ENCODE measurements at places on chromosomes 7 and 10.

DNA sequence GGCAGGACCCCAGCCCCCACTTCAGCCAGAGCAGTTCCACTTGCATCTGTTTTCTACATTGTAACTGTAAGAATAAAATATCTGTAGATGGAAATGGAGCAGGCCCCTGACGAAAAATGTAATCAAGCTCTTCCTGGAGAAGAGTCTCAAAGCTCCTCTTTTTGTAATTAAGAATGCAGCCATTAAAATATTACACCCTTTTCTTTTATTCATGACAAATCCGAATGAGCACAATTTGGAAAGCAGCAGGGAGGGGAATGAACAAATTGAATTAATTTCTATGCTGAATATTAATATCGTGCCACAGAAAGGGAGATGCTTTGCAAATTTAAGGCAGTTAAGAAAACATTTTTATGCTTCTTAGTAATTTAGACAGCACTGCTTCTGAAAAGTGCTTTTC lies 24.8 kb upstream of the CAPZA2 start:
- no peak for DNase-seq

DNA sequence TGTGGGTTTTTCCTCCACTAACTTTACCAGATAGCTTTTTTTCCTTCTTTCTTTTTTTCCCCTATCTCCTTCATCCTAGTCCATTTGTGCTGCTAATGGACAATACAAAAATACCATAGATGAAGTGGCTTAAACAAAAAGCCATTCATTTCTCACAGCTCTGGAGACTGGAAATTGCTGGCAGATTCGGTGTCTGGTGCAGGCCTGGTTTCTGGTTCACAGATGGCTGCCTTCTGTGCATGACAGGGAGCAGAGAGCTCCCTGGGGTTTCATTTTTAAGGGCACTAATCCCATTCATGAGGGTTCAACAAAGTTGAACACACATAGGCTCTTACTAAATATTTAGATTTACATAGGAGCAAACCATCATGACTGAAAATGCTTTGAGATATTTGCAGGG lies 467.4 kb downstream of the TYW1 start:
- DNase-seq: no peak

- no peak for DNase-seq
Measured at GRCh38 chr7:159121068-159121467, 23.6 kb downstream of the VIPR2 start.

GRCh38 chr7:125090596-125090995 lies 161.0 kb upstream of the POT1 start:
- no peak for DNase-seq

DNA sequence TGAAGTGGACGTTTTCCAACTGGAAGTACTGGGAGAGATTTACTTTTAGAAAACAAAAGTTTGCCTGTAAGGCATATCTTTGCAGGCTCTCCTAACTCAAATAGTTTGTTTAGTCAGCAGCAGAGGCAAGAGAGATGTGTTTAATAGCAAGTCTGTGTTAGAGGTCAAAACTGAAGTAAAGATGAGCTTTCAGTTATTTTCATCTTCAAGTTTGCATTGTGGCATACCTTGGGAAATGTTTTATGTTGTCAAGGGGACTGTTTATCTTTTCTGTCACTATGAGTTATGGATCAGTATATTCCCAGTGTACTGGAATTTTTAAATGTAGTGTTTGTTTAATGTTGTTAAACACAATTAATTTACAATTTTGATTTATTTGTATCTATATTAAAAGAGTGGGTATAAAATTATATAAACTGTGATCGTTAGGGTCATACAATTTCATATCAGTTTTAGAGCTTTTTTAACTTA lies 169.7 kb upstream of the PPP1R3A start:
- no peak for DNase-seq

DNA sequence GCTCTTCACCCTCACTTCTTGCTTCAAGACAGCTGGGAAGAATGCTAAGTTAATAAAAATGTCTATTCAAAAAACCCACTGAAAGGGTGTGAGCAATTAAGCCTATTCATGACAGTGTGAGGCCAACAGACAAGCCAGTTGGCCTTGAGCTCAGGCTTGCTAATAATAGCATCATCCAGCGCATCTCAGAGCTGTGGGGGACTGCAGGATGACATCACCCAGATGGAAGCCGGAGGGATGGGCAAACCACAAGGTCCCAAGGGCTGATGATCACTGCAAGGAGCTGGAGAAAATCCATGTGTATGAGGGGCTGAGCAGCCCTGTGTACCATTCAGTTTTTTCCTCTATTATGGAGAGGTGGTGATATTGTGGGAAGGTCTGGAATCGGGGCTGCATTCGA lies 770.4 kb downstream of the TNS3 start:
- DNase-seq: peak; percentile 94

DNA sequence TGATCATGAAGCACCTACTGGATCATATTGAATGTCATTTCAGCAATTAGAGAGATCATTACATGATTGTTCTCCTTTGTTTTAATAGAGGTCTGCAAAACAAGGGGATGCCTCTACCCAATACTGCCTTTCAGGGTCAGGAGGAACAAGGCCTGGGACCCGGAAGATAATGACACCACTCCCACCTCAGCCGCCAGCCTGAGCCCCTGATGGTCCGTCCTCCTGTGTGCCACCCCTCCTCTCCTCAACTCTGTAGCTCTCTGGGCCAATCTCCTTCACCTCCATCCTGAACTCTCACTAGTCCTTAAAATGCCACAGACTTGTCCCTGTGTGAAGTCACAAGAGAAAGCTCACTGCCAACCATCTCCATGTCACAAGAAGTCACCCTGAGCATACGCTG lies 38.0 kb downstream of the KCNMA1 start:
- no peak for DNase-seq

DNA sequence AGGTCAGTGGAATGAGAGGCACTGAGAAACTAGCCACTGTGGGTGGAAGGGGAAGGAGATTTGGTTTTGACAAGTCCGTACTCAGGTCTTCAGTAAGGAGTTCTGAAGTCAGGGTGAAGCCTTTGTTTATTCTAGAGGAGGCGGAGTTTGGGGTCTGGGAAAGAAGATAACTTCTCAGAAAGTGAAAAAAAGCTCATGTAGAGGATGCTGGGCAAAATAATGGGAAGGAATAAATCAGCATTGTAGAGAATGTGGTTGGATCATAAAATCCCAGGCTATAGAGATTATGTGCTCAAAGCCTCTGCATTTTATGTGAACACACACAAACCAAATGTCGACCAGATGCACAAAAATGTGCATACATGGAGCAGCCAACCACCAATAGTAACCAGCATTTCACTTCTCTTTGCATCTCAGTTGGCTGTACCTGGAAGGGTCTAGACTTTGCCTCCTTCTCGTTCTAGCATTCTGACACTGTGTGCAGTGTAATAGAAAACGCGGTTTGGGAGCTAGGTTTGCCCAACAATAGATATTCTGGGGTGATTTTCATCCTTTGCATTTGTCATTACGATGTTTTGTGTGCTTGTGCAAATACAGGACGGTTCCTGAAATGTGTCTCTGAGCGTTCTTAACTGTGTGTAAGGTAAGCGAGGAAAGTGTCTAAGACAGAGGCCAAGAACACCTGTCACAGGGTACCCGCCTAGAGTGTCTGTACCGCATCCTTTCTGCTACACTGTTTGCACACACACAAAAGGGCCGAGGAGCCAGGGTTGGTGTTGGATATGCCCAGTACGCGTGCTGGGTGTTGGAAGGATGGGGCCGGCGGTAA lies 603 bp upstream of the HECW1 start:
- no peak for DNase-seq

GRCh38 chr7:140003913-140004382 lies 58.8 kb downstream of the PARP12 start:
- DNase-seq: no peak

GRCh38 chr7:100802951-100803350 lies 24.4 kb downstream of the EPHB4 start:
- DNase-seq: no peak

GRCh38 chr7:146443102-146443501 lies 326.5 kb downstream of the CNTNAP2 start:
- no peak for DNase-seq

DNA sequence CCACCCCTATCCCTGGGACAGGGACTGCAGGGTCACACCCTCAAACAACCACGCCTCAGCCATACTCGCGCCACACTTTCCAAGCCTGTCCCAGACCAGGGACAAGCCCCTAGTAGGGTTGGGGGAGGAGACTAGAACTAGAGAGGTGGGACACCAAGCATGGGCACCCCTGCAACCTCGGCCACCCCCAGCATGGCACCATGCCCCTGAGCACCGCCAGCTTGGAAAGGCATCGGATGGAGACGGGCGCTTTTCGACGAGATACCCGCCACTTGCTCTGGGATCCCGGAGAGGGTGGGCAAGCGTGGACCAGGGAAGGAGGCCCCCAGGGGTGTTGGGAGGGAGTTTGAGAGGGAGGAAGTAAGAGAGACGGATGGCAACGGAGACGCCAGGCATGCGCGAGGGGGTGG lies 13.1 kb upstream of the KMT2E start:
- DNase-seq: no peak

DNA sequence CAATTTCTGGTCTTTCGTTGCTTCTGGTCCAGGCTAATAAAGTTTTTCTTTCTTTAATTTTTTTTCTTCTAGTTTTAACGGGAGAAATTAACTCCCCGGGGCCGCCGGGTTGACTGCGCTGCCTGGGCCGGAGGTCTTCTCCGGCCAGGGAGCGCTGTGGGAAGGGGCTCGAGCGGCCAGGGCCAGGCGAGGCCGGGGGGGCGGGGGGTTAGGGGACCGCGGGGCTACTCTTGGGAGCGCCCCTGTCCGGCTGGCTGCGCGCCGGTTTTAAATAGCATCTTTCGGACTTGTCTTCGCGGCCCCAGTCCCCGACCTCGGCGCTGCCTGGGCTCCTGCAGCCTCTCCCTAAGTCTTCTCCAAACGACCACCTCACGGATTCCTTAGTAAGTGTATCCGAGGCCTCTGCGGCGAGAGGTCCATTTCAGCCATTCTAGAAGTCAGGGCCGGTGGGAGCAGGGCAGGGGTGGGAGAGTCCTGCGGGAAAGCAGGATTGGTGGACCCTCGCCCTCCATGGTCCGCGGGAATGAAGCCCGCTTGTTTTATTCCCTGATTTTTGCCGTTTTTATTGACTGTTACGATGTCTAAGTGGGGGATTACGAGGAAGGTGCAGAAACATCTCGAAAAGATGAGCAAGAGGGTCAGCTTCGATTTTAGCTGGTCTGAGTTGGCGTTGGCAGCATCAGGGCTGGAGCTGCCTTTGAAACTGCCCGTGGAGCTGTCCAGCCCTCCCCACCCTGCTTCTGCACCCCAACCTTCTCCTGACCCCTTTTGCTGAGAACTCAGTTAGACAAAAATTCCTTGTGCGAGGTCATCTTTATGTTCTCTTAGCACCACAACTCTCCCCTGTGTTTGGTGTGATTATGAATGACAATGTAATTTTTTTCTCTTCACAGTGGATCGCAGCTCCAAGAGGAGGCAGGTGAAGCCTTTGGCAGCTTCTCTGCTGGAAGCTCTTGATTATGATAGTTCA lies 555 bp downstream of the PHF14 start:
- DNase-seq: peak; percentile 29

- peak; percentile 56 for DNase-seq
Measured at GRCh38 chr10:111410740-111411139, 333.9 kb downstream of the ADRA2A start.

DNA sequence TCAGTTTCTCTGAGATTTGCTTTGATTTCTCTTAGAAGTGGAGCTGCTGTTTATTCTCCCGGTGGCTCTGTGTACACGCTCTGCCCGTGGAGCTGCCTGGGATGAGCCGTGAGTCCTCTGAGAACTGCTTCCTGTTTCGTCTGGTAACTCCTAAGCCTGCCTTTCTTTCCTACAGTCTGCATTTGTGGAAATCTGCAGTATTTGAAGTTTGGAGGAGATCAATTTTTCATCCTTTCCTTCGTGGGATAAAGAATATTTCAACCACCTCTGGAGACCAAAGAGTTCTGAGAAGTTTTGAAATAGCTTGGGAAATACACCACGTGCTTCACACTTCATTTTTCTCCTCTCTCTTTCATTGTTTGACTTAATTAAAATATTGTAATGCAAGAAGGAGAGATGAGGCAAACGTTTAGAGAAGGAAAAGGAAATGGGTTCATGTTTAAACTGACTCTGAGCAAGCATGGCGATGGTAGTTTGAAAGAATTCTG lies 311.9 kb downstream of the LRMDA start:
- no peak for DNase-seq

GRCh38 chr10:96470116-96470743 lies 43.5 kb downstream of the TLL2 start:
- no peak for DNase-seq

- no peak for DNase-seq
Measured at GRCh38 chr7:144628176-144628575, 207.7 kb downstream of the TPK1 start.

DNA sequence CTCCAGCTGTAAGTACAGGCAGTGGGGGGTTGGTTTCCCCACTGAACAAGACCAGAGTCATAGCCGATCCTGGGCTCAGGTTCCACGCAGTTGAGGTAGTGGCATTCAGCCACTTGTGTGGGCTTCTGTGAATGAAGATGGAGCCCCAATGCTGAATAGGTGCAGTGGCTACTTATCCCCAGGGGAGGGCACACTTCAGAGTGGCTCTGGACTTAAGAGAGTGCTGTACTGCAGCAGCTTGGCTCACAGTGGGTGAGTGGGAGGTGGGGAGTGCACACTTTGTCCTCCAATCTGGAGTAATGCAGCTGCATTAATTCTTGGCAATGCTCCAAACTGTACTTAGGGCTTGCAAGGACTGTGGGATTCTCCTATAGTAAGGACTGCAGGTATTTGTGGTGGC lies 81.9 kb downstream of the BUB3 start:
- DNase-seq: no peak

DNA sequence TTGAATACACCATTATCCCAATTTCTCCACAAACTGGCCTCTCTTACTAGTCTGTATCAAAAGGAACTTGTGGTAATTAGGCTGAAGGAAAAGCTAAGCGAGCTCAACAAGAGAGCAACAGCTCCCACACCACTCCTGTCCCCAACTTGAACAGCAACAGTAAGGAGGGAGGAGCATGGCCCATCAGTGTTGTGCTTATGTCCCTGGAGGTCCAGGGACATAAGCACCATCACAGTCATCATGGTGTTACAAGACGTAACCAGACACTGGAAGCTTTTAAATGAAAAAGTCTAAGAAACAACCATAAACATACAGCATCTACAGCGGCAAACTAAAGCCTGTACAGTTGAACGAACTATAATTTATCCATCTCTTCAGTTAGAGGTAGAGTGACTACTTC lies 989 bp downstream of the ERLIN1 start:
- DNase-seq: no peak

DNA sequence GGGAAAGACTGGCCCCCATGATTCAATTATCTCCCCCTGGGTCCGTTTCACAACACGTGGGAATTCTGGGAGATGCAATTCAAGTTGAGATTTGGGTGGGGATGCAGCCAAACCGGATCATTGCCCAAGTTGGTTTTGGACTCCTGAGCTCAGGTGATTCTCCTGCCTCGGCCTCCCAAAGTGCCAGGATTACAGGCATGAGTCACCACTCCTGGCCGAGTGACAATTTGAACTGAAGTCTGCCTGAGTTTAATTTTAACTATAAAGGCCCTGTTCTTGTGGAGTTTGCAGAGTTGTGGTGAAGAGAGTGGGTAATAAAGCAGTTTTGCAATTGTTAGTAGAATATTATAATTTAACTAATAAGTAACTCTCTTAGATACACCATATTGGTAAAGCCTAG lies 78.3 kb downstream of the GALNT17 start:
- no peak for DNase-seq

Measured in HS-5 (cell line).